ENCODE measurements at places on chromosomes 4 and X.

DNA sequence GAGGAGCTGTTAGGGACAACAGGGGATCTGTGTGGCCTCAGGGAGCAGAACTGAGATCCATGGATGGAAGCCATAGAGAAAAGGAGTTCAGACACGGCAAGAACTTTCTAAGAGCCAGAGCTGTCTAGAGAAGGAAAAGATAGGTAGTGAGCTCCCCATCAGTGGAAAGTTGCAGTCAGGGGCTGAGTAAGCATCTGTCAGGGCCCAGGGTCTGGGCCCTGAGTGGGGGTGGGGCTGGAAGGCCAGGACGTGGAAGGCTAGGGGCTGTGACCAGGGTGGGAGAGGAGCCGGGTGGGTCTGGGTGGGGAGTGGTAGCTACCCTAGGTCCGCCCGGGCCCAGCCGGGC, 324 bp upstream of the MSN start:
- no peak for DNase-seq

DNA sequence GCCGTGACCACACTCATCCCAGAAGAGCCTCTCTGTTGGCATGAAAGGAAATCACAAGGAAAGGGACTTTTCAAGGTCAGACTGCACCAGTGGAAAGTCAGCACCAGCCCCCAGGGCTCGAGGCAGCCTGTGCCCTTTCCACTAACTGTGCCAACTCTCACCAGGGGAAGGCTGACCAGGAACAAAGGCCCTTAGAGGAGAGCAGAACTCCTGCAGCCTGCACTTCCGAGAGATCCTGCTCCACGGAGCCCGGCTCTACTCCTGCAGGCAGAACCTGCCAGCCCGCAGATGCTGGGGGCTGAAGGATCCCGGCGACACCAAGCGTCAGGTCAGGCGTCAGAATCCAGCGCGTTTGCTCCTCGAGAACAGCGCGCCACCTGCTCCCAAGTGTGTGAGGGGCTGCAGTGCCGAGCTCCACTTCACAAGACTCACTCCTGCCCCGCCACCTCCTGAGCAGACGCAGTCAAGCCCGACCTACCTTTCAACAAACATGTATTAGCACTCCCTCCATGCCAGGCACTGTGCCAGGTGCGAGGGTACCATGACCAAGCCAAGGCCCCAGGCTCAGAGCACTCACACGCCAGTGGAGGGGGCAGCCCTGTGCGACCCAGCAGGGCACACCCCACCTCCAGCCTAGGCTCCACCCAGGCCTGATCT, 13.6 kb upstream of the HELT start:
- DNase-seq = no peak

- DNase-seq = no peak
These were observed 24.6 kb downstream of the ZRSR2 start for GRCh38 chrX:15814771-15815365.

DNA sequence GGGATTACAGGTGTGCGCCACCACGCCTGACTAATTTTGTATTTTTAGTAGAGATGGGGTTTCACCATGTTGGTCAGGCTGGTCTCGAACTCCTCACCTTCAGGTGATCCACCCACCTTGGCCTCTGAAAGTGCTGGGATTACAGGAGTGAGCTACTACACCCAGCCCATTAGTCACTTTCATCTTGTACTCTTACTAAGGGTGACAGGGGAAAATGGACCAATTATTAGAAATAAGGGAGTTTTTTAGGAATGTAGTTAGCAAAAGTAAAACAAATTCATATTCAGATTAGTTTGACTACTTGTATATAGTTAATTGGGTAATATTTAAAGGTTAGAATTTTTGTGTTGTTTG, 26.1 kb downstream of the SMARCA5 start:
- no peak for DNase-seq

DNA sequence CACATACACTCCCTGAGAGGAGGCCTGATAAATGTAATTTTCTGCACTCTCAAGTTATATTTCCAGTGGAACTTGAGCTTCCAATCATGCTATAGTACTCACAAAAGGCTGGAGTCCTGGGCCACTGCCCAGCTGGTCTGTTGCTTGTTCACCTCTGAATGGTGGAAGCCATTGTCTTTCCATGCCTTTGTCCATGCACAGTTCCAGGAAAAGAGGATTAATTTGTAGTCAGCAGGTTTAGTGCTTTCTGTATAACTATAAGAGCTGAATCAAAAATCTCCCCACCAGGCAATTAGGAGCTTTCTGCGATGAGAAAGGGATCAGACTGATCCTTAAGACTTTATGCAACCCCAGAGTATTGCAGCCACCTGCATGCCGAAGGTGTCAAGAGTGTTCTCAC, 195.4 kb upstream of the PGRMC2 start:
- no peak for DNase-seq

DNA sequence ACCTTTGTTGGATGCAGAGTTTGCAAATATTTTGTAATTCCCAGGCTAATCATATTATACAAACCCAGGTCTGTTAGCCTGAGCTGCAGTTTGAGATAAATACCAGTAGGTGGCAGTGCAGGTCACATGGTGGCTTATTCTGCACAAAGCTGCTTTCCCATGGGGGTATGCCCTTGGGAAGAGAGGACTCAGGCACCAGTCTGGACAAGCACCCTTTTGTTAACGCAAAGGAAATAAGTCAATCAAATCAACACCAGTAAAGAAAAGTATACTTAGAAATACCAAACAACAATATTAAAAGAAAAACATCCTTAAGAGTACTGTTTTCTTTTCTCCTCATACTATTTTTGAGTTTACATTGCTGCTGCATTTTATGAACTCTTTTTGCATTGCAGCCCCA, 389.0 kb upstream of the ZFP42 start:
- peak; percentile 46 for DNase-seq

DNA sequence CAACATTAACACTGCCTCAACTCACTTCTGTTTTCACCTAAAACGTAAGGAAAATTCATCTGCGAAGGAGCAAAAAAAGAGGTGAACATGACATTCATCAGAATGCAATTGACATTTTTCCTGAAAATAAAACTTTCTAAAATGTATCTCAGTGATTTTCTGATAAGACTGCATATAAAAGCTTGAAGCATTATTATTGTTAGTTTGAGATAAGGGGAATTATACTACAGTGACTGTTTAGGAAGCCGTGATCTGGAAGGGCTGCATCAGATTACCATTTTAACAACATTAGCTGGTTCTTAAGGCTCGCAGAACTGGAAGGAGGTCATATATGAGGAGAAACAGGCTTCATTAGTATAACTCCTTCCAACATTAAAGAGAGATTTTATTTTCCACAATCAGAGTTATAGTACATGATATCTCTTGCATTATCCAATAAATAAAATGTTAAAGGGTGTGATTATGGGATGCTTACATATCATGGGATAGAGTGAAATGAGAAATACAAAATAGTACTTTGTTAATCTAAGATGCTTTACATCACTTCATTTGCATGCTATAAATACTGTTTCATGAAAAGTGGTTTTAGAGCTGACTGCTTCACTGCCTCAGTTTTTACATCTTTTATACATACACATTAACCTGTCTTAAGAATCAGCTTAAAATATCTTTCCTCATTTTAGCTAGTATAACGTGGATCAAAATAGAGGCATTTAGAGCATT, 1820.1 kb upstream of the TENM3 start:
- DNase-seq = no peak

- DNase-seq = no peak
These were observed 123.8 kb downstream of the GABRA2 start for GRCh38 chr4:46266106-46266505.

DNA sequence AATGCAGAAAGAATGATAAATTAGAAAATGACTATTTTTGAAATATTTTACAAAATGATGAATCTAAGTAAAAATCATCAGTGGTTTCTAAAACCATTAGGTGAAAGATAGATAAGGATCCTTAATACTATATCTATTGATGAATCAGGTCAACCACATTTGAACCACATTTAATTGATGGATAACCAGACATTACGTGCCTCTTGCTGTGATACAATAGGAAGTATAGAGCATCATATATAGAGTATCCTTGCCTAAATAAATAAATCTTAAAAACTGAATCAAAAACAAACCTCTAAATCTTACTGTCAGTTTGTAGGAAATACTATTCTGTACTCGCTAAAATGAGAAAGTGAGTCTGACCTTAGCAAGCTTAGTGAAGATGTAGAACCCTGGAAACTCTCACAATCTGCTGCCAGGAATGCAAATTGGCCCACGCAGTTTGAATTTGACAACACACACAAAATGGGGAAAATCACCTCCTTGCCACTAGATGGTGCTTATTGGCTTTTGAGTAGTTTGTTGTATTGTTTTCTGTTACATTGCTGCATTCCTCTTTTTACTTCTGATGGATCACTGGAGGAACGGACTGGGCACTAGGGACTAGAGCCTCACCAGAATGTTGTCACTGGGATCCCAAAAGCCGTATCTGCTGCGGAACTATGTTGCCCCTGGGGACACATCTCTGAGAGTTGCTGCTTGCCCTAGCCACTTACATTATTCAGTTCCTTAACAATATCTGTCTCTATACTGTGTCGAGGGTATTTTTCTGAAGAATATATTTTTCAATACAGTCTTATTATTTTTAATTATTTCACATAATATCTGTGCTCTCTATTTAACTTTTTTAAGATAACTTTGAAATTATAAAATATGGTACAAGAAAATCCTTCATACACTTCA, 25.4 kb upstream of the SLAIN2 start:
- peak; percentile 63 for DNase-seq

GRCh38 chr4:20219521-20219920, 32.2 kb upstream of the SLIT2 start:
- no peak for DNase-seq

GRCh38 chr4:106315476-106315967, 487 bp downstream of the TBCK start:
- DNase-seq = no peak
